ENCODE measurements at places on chromosomes 11 and 22. TPM values are rescaled to one million over a fixed set of nuclear protein-coding genes. Genes with fewer than 3 reads are reported as not detected.

DNA sequence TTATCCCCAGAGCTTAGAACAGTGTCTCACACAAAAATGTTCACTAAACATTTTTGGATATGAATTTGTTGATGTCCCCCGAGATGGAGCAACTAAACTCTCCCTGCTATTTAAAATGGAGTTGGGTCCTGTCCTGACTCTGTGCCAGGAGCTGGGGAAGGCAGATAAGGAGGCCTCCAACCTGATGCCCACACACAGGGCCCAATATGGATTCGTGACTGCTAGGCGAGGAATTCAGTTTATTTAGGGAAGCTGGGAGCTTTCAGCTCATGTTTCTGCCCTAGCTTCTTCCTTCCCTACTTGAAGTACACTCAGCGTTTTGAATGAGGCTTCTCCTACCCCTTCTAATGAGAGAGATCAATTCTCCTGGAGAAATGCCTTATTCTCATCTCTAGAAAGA, 373.0 kb upstream of the LARGE1 start:
- DNase-seq = no peak

DNA sequence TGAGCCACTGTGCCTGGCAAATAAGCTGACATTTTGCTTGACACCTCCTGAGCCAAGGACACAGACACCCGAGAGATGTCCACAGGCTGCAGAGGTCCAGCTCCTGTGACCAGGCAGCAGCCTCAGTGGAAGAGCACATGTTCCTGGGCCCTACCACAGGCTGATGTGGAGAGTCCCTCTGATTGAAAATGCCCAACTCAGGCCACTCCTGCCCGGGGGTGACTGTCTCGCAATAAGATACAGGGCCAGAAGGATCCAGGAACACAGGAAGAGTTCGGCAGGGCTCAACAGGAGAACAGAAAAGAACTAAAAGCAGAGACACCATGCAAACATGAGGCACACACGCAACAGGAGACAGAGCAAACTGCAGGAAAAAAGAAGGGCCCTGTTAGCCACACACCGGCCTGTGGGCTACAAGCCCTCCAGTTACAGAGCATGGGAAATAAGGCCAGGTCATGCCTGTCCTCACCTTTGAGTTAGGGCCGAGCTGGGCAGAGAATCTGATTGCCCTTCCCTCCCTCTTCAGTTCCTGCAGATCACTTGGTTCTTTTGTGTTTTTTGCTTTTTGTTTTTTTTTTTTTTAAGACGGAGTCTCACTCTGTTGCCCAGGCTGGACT, 28.3 kb upstream of the MALAT1 start:
- no peak for DNase-seq

The SEPTIN3 gene
- not detected for total RNA-seq

GRCh38 chr11:58503361-58503856, 4.5 kb downstream of the OR5B21 start:
- DNase-seq = no peak

- DNase-seq = no peak
These were observed 13.8 kb upstream of the CCDC81 start for GRCh38 chr11:86360775-86361395.

DNA sequence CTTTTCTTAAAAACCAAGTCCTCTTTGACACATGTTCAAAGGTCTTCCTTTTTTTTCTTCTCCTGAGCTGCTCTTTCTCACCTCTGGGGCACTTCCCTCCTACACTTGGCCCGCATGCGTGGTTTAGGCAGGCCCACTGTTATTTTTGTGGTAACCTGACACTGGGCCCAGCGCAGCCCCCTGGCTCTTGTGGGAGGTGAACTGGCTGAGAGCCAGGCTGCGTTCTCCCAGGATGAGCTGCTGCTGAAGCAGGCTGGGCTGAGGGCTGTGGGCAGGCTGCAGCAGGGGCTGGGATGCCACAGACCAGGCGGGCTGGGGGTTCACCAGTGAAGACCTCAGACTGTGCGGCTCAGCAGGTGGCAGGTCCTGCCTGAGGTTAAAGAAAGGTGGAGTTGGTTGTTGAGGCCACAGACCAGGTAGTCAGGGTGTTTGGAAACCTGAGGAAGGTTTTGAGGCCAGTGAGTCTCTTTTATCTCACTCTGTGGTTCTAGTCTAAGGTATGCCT, 72.4 kb downstream of the TEAD1 start:
- no peak for DNase-seq

DNA sequence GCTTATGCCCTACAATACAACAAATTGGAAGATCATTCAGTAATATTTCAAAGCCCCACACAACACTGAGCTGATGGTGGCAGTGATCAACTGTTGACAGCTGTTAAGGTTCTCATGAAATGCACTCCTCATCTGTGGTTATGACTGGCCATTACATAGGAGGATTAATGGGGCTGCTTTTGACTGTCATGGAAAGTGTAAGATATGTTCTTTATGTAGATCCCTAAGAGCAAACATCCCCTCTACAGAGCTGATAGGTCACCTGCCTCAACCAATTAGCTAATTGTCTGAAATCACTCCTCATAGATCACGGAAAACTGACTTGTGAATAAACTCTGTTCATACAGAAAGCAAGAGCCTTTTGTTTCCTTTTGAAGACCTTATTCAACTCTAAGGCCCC, 78.1 kb downstream of the GAB2 start:
- no peak for DNase-seq

DNA sequence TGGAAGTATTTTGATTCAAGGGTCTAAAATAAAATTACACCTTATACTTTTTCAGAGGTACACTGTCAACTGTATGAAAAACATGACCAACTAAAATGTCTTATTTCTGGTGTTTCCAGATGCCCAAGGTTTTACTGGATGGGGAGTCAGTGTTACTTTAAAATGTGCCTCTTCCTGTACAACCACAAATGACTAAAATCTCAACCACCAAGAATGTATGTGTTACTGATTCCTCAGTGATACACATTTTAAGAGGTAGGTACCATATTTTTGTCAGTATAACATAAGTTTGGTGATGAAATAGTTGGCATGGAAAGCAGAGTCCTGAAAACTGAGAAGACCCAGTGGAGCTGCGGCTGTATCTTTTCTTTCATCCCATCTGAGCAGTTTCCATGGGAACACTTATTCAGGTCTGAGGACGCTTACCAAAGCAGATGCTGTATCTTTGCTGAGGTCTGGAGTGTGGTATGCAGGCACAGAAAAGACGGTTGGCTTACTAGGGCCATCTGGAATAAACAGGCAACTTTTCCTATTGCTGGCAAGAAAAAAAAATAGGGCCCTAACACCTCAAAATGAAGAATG, 21.2 kb upstream of the TP53AIP1 start:
- DNase-seq = no peak

DNA sequence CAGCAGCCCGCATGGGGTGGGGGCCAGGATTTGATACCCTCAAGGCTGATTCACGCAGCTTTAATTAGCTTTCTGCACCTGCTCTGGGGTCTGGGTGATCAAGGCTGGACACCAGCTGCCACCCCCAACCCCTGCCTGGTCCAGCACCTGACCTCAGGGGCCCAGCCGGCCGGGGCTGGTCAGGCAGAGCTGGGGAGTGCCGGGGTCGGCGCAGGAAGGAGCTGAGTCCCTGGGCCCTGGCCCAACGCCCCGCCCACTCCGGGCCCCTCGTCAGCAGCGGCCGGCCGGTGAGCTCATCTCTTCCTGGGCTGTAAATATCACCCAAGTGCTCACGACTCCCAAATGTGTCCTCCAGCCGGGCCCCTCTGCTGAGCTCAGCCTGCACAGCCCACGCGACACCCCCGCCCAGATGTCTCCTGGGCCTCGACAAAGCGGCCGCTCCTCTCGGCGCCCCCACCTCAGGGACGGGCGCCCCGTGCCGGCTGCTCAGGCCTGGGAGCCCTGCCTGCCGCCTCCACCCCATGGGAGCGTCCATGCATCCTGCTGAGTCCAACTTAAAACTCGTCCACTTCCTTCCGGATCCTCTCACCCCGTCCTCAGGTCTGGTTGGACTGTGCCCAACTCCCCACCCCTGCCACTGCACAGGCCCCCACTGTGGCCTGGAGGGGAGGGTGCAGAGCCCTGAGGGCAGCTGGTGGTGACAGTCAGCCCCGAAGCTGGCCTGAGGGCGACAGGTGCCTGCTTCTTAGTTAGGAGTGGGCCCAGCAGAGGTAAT, 29.0 kb downstream of the RTN4R start:
- DNase-seq = no peak

The TNNT3 gene
- total RNA-seq = 18.6 TPM

The HEPHL1 gene
- total RNA-seq = not detected

- DNase-seq = peak; percentile 7
These were observed 11.0 kb downstream of the GATD1 start for GRCh38 chr11:766106-766935.

The PTGDR2 gene
- total RNA-seq = 0.22 TPM

DNA sequence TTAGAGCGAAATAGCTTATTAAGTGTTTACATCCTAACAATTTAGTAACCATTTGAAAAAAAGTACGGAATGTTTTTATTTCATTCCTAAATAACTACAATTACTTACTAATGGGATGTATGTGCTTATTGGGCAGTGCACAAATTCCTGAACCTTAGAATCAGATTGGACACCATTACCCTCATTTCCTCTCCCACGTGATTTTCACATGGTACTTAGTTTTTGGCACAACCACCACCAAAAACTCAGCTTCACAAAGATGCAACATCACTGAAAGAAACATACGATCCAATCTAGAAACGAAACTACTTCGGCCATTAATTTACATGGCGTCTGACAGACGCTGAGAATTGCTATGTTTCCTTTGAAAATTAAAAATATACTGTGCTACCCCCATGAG, 81.5 kb downstream of the FBXO7 start:
- DNase-seq = no peak

The C11orf16 gene
- total RNA-seq = not detected

The TRPC6 gene
- not detected for total RNA-seq

DNA sequence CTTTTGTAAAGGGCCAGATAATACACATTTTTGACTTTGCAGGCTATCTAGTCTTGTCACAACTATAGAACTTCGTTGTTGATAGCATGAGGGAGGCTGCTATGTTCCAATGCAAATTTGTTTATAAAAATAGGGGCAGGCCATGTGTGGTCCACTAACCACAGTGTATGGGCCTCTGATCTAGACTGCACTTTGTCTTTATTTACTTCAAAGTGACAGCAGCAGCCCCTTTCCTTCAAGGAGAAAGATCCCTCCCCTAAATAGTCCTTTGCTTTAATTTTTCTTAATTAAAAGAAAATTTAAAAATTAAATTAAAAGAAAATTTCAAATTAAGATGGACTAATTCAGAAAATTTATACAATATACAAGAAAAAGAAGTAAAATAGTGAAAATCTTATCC, 49.5 kb upstream of the OR9Q1 start:
- no peak for DNase-seq

DNA sequence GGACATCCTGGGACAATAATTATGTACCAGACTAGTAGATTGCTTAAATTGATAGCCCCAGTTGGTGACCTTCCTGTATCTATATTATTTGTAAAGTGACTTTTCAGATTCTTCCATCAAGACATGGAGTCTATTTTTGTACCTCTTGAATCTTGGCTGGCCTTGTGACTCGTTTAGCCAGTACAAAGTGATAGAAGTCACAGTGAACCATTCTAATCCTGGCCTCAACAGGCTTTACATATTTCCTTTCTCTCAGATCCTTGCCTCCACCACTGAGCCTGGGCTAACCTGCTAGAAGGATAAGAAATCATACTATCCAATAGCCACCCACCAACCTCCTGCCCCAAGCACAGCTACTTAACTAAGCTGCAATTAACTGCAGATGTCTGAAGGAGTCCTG, 37.5 kb upstream of the SLC6A5 start:
- no peak for DNase-seq

- no peak for DNase-seq
These were observed 38.2 kb downstream of the BMAL1 start for GRCh38 chr11:13315517-13316432.

DNA sequence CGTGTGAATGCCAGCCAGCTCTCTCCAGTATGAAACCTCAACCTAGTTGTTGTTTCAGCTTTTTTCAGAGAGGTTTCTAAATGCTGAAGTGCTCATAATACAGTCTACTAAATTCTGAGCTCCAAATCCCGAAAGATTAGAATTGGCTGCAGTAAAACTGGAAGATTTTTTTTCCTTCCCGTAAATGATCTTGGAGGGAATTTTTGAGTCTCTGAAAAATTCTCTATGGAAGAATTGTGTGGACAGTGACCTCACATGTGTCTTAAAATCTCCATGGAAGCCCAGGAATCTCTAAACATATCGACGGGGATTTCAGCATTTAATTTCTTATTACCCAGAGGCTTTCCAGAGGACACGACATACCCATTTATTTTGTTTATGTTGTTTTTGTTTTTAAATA, 1499.2 kb downstream of the LRRC4C start:
- no peak for DNase-seq

- no peak for DNase-seq
These were observed 212.6 kb upstream of the SORL1-AS1 start for GRCh38 chr11:121665206-121665838.

GRCh38 chr22:11598492-11599440, 3929.2 kb upstream of the OR11H1 start:
- no peak for DNase-seq

DNA sequence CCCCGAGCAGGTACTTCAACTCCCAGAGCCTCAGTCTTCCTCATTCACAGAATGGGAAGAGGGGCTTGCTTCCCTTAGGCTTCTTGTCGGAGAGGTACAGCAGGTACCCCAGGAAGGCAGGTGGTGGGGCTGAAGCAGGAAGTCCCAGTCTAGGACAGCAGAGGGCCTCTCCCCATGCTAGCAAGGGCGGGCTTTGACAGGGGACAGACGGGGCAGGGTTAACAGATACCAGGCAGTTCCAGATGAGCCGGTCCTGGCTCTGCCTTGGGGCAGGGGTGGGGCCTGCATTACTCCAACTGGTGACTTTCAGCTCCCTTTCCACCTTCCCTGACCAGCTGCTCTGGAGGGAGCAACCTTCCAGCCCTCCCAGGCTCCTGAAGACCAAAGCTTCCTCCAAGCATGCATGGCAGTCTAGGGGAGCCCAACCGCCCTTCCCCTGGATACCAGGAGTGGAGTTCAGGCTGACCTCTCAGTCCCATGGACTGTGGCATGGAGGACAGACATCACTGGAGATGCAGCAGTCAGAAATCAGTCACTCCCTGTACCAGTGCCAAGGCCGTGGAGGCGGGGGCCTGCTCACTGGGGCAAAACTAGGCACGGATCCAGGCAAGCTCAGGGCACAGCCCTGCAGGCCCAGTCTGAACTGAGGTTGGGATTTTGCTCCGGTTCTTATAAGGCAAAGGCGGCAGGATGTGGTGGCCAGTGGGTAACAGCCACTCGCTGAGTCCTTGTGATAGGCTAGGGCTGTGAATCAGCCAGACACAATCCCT, 60.5 kb downstream of the NAT10 start:
- no peak for DNase-seq

The SCUBE1 gene
- not detected for total RNA-seq

The CALCA gene
- total RNA-seq = not detected

- no peak for DNase-seq
These were observed 61.4 kb upstream of the KIRREL3 start for GRCh38 chr11:127061947-127062346.

- peak; percentile 30 for DNase-seq
These were observed 29.8 kb upstream of the CREB3L1 start for GRCh38 chr11:46247659-46248058.

The TMPRSS13 gene
- total RNA-seq = 1.7 TPM

Measured in CD8-positive, alpha-beta T cell (primary cell).